NCI-H524 (cell line): ENCODE measurements at places on chromosomes 4 and X.
A peak's percentile ranks its signal among the peaks of the same experiment; 100 is the strongest.

- DNase-seq, result peak; percentile 26
These were observed 26.0 kb upstream of the SETD7 start for GRCh38 chr4:139582044-139582443.

DNA sequence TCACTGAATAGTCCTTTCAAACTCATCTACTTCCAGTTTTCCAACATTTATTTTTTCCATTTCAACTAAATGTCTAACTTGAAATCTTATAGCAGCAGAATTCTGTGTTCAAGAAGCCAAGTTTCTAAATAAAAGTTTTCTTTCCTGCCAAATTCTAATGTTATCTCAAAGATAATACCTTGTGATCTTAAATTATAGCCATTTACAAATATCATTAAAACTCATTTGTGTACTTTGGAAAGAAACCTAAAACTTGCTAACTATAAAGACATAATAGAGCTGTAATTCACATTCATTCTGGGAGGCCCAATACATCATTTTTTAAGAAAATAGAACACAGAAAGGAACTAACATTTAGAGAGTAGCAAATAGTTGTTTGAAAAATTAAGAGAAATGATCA is 83.9 kb downstream of the MAD2L1 start:
- no peak for DNase-seq

- DNase-seq, result no peak
These were observed 137.6 kb upstream of the TEX13D start for GRCh38 chrX:124194901-124195300.

- no peak for DNase-seq
These were observed 722.4 kb downstream of the RAB28 start for GRCh38 chr4:12761694-12762093.

GRCh38 chrX:69165087-69165651 is at the start of gene PJA1:
TSS of gene PJA1 (minus strand) at chrX:69165453. CDS start at chrX:69163073, 2,380 bp downstream.
- peak; percentile 38 for DNase-seq

DNA sequence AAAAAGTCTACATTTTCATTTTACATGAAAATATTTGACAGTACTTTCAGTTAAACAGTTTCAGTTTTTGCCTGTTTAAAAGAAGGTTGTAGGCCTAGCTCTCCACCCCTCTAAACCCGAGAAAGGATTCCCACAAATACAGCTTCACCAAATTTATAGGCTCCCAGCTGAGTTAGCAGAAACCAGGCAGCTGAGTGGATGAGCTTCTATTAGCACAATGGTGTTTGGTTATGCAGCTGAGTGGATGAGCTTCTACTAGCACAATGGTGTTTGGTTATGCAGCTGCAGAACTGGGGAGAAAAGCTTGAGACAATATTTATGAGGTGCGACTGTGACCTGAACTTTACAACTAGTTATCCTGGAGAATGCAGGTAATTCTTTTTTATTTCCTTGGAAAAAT is 36.6 kb upstream of the PAQR3 start:
- no peak for DNase-seq

DNA sequence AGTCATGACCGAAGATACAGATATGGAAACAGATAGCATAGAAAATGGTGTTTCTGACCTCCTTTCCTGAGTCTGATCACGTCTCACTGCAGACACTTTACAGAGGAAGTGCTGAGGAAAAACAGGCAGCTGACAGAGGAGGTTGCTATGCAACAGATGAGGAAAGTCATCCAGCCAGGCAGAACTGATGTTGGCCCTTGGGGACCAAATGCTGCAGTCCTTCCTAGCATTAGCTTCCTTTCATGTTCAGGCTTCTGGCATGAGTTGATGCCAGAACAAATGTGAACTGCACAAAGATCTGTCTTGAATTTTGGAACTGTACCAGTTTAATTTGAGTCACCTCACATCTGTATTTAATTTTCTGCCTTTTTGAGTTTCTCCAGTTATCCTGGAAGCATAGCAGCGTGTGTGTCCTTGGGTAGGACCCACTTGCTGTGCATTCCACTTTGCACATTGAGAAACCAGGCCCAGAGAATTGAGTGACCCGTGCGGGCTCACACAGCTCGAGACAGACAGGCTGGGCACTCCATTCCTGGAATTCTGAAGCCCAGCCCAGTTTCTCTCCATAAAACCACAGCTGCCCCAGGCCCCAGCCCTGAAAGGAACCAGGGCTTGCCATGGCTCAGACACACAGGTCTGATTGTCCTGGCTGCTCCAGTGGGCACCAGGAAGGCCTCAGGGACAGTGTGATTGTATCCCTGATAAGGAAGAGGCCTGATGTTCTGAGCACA is 1.4 kb upstream of the MAGED1 start:
- no peak for DNase-seq

GRCh38 chr4:183411291-183411861 is 33.1 kb upstream of the CDKN2AIP start:
- DNase-seq, result no peak

DNA sequence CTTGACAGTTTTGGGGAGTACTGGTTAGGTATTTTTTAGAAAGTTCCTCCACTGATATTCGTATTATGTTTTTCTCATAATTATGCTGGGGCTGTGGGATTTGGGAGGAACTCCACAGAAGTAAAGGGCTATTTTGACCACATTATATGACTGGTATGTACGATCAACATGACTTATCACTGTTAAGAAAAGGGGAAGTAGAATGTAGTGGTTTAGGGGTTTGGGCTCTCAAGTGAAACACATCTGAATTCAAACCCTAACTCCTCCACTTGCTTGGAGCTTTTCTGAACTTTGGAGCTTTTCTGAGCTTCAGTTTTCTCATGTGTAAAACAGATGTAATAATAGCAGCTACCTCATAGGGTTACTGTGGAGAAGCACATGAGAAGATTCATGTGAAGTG is 96.4 kb upstream of the C1GALT1C1 start:
- DNase-seq, result no peak
